Colonic mucosa (tissue), 4 donors: ENCODE measurements at places on chromosomes 2 and 18. TPM values are rescaled to one million over a fixed set of nuclear protein-coding genes. Genes with fewer than 3 reads are reported as not detected.

The OTX1 gene
- not detected for total RNA-seq

The RESP18 gene
- total RNA-seq: not detected

GRCh38 chr2:19893520-19894133 is 8.2 kb downstream of the TTC32 start:
- no peaks in the 10 kb centered on the region for H3K36me3 ChIP-seq
- H3K27me3 ChIP-seq: no peaks in the 10 kb centered on the region
- H3K4me1 ChIP-seq: no peaks in the 10 kb centered on the region
- H3K4me3 ChIP-seq: no peak overlapping the region
- no peak for DNase-seq

DNA sequence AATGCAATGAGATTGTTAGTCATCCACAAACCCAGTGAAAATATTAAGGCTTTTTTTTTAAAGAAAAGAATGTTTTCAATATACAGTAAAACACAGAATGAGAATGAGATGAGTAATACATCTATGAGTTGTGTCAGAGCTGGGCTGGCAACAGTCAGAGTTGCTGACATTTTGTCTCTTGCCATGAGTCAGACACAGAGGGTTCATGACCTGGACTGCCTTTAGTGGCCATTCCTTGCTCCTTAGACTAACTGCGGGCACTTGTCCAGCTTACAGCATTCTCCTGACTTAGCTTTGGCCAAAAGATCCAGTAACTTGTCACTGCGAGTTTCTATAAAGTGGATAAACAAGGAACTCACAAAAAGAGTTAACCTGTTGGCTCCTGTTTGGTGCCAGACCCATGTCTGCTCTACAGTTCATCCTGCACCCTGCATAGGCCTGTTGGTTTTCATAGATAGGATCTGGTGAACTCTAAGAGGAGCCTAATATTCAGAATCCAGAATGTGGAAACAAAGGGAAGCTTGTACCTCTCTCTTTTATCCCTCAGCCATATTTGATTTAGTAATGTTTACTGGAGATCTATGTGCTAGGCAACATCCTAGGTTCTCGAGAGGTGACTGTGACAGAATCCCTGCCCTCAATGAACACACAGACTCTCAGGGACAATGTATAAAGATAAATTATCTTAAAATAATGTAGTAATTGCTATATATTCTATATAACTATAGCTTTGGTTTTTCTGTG is 391.5 kb upstream of the VWC2L start:
- H3K27me3 ChIP-seq: no peaks in the 10 kb centered on the region
- DNase-seq: no peak
- H3K36me3 ChIP-seq: no peaks in the 10 kb centered on the region
- H3K4me3 ChIP-seq: no peak overlapping the region

The ATP5F1A gene
- 792 TPM for total RNA-seq

DNA sequence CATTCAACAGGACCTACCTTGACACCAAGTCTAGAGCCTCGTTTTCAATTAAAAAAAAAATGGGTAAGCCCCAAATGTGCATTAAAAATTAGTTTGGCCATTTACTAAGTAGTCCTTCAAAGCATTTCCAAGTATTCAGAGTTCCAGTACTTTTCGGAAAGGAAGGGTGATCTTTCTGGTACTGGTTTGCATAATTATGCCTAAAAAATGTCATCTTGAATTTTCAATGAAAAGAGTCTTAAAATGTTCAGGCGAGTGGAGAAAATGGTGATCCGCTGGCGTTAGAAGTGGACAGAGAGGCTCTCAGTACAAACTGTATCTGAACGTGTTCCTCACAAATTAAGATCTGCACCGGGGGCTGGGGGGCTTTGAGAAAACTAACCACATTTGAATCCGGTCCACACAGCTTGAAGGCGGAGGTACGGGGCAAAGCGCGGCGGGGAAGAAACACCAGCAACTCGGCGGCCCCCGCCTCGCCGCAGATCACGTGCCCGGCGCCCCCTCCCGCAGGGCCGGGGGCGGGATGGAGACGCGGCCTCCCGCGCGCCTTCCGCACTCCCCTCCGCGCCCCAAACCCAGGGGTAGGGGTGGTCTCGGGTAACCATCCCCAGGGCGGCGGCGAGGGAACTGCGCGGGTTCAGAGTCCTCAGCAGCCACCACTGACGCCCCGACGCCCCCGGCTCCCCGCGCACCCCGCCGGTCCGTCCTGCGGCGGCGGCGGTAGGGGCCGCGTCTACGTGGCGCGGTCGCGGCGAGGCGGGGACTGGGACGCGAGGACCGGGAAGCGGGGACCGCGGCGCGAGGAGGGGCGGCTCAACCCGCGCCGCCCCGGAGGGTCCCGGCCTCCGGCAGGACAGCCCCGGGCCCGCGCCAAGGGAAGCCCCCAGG is 564 bp downstream of the LPIN2 start:
- H3K36me3 ChIP-seq: no peaks in the 10 kb centered on the region
- H3K4me1 ChIP-seq: no peaks in the 10 kb centered on the region
- H3K27me3 ChIP-seq: no peaks in the 10 kb centered on the region
- peak; percentile 50 for DNase-seq
- peak overlapping the region; percentile 73 for H3K4me3 ChIP-seq

The DPYSL5 gene
- total RNA-seq: 0.35 TPM

DNA sequence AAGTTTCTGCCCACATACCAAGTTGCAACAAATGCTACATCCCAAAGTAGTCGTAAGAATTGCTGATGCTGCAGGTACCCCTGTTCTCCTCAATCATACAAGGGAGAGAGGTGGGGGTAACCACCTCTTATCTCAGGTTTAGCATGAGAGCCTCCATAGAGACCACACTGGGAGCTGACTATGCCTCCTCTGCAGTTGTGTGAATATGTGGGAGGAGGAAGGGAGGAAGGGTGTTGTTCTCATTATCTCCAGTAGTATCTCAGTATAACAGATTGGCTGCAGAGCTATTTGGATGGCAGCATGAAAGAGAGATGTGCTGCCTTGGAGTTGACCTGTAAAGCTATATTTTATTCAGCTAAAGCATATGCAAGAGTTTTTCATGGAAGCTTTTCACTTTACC is 690.7 kb downstream of the KCNJ3 start:
- H3K4me1 ChIP-seq: no peaks in the 10 kb centered on the region
- no peaks in the 10 kb centered on the region for H3K27me3 ChIP-seq
- H3K4me3 ChIP-seq: no peak overlapping the region
- H3K27ac ChIP-seq: no peak overlapping the region
- DNase-seq: no peak

DNA sequence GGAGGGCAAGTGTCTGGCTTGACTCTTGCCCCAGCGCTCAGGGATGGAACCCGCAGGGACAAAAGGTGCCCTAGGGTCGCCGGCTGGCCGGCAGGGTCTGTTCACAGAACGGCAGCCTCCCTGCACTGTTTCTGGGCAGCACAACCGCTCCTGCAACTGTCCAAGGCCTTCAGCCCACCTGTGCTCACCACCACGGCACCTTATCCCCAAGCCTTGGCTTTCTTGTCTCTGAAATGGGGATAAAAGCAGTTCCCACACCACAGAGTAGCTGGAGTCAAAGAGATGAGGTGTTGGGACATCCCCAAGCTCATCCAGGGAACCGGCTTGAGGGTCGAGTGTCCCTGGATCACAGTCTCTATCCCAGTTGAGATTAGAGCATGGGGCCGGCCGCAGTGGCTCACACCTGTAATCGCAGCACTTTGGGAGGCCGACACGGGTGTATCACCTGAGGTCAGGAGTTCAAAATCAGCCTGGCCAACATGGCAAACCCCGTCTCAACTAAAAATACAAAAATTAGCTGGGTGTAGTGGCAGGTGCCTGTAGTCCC is 4.7 kb downstream of the SNORC start:
- no peak for DNase-seq
- H3K4me3 ChIP-seq: no peak overlapping the region
- H3K4me1 ChIP-seq: peaks cover 13% of the 10 kb centered on the region
- no peaks in the 10 kb centered on the region for H3K36me3 ChIP-seq

GRCh38 chr18:7177116-7177744 is 53.7 kb upstream of the LRRC30 start:
- DNase-seq: no peak
- no peaks in the 10 kb centered on the region for H3K36me3 ChIP-seq
- H3K27ac ChIP-seq: no peak overlapping the region
- H3K27me3 ChIP-seq: no peaks in the 10 kb centered on the region
- no peaks in the 10 kb centered on the region for H3K4me1 ChIP-seq

DNA sequence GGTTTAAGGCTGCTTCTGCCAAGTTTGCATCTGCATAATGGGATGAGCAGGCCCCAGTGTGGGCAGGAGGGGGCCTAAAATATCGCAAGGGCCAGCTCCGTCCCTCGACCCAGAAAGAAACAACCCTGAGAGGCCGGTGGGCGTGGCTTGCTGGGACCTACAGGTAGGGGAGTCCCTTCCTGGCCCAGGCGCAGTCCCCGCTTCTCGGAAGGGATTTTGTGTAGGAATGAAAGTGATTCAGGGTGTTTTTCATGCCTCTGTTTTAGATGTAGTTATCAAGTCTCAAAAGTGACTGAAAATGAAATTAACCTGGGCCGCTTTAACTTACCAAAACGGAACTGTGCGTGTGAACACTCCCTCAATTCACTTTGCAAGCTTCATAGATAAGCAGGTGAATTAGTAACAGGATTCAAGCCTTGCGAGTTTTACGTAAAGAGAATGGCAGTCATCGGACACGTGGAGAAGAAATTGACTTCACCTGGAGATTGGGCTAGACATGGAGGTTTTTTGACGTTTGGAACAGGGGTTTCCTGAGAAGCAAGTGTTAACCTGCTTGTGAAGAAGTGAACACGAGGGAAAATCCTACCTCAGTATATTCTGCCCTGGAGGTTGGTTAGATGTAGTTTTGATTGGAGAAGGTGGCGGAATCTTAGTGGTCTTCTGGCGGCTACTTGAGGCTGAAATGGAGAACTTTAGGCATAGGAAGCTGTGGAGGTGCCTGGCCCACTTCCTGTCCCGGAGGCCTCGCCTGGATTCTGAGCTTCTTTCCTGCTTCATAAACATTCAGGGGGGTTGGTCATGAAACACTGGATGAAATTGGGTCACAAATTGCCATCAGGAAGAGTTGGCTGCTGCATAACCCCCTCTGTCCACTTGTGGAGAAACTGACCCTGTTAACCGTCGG is 1.7 kb downstream of the NCK2 start:
- no peaks in the 10 kb centered on the region for H3K27me3 ChIP-seq
- no peaks in the 10 kb centered on the region for H3K4me1 ChIP-seq
- H3K27ac ChIP-seq: peak overlapping the region; percentile 86
- peak overlapping the region; percentile 90 for H3K4me3 ChIP-seq

The CNGA3 gene
- 0.35 TPM for total RNA-seq

DNA sequence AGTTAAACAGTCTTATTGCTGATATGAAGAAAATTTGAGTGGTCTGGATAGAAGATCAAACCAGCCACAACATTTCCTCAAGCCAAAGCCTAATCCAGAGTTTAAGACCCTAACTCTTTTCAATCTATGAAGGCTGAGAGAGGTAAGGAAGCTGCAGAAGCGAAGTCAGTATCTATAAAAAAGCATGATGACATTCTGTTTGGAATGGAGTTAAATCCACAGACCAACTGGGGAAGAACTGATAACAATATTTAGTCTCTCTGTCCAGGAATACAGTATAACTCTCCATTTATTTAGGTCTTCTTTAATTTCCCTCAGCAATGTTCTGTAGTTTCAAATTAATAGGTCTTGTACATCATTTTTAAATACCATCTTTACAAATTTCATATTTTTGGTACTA is 16.0 kb downstream of the PIGN start:
- no peak overlapping the region for H3K27ac ChIP-seq
- DNase-seq: no peak
